HAP-1 (cell line): ENCODE measurements at places on chromosomes 6 and 20.

- DNase-seq, result no peak
Observed at GRCh38 chr6:48068278-48069251, 42.4 kb downstream of the PTCHD4 start.

GRCh38 chr20:19785173-19785982 lies 27.3 kb downstream of the RIN2 start:
- DNase-seq, result no peak

DNA sequence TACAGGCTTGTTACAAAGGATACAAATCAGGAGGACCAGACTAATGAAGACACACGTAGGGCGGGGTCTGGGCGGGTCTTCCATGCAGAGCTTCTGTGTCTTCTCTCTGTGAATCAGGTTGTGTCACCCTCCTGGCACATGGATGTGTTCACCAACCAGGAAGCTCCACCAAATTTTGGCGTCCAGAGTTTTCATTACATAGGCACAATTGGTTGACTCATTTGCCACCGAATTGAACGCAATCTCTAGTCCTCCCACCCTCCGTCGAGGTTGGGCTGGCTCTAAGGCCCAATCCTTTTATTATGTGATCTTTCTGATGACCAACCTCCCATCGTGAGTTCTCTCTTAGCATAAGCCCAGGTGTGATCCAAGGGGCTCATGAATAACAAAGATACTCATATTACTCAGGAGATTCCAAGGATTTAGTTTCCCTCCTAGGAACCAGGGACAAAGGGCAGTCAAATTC lies 36.3 kb upstream of the DDR1 start:
- no peak for DNase-seq

DNA sequence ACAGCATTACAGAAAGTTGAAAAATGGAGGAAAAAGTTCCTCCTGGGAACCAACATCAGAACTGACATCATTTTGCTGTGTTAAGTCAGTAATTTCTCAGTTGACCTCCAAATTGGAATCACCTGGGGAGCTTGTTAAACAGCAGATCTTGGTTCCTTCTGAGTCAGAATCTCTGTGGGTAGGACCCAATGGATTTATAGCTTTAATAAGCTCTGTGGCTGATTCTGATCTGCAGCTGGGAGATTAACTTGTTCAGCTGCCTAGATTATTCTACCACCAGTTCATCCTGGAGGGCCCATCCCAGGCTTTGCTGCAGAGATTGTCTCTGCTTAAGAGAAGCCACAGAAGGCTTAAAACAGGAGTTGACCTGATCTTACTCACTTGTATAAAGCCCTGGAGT lies 90.7 kb upstream of the POPDC3 start:
- DNase-seq, result no peak

DNA sequence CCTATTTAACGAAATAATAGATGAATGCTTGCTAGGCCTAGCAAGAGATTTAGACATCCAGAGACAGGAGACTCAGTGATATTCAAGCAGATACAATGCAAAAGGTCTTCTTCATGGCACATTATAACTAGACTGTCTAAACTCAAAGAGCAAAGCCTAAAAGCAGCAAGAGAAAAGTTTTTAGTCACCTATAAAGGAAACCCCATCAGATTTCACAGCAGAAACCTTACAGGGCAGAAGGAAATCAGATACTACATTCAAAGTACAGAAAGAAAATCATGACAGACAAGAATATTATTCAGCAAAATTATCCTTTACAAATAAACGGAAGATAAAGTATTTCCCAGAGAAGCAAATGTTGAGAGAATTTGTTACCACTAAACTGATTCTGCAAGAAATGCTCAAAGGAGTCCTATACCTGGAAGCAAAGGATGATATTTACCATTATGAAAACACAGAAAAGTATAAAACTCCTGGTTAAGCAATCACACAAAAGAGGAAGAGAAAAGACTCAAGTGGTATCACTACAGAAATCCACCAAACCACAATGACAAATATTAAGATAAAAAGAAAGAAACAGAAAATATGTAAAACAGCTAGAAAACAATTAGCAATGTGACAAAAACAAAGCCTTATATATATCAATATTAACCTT lies 333.7 kb downstream of the MEI4 start:
- no peak for DNase-seq

GRCh38 chr20:9329355-9330101 lies 184.9 kb upstream of the LAMP5 start:
- no peak for DNase-seq

GRCh38 chr6:106163966-106164877 lies 78.1 kb downstream of the PRDM1 start:
- no peak for DNase-seq

GRCh38 chr6:61606500-61606899 lies 679.5 kb downstream of the KHDRBS2 start:
- no peak for DNase-seq

GRCh38 chr20:23235173-23236027 lies 115.2 kb upstream of the NXT1 start:
- peak; percentile 66 for DNase-seq

DNA sequence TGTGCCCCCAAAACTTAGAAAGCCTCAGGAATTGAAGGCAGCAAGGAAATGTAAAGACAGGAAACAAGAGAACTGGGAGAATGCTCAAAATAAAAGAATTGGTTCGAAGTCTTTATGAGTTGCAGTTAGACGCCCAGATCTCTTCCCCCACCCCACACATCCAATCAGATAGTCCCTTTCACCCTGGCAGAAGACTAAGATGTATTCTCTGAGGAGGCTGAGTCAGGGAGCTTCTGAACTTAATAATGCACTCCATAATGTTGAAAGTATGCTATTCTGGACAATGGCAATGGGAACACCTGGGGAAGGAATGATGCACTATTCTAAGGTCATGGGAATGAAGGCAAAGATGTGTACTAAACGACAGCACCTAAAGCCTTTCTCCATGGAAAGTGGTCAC lies 173.6 kb downstream of the MTFR2 start:
- no peak for DNase-seq

GRCh38 chr6:101747160-101747559 lies 353.7 kb downstream of the GRIK2 start:
- DNase-seq, result no peak

GRCh38 chr20:32018269-32019155 lies 8.3 kb downstream of the CCM2L start:
- DNase-seq, result peak; percentile 38

- DNase-seq, result no peak
Observed at GRCh38 chr20:22545045-22545444, 39.3 kb downstream of the FOXA2 start.

DNA sequence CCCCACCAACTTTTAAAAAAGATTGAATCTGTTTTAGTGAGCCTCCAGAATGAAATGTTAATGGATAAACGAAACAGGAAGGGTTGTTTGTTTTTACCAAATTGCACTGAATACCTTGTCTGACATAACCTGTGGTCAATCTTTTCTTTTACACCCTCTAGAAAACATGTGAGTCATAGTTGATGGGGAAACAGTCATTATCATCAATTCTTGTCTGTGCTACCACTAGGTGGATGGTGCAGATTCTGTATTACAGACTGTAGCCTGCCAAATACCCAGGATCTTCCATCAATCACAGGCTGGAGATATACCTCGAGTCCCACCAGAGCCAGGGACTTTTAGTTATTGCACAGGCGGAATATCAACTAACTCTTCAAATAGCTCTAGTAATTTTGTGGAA lies 29.5 kb upstream of the PKIB start:
- DNase-seq, result no peak
